ENCODE measurements at places on chromosomes 1 and 21.

GRCh38 chr1:24822887-24823286 is 77.6 kb downstream of the CLIC4 start:
- no peak for DNase-seq

- no peak for DNase-seq
Measured at GRCh38 chr1:50508040-50508586, 84.9 kb upstream of the DMRTA2 start.

DNA sequence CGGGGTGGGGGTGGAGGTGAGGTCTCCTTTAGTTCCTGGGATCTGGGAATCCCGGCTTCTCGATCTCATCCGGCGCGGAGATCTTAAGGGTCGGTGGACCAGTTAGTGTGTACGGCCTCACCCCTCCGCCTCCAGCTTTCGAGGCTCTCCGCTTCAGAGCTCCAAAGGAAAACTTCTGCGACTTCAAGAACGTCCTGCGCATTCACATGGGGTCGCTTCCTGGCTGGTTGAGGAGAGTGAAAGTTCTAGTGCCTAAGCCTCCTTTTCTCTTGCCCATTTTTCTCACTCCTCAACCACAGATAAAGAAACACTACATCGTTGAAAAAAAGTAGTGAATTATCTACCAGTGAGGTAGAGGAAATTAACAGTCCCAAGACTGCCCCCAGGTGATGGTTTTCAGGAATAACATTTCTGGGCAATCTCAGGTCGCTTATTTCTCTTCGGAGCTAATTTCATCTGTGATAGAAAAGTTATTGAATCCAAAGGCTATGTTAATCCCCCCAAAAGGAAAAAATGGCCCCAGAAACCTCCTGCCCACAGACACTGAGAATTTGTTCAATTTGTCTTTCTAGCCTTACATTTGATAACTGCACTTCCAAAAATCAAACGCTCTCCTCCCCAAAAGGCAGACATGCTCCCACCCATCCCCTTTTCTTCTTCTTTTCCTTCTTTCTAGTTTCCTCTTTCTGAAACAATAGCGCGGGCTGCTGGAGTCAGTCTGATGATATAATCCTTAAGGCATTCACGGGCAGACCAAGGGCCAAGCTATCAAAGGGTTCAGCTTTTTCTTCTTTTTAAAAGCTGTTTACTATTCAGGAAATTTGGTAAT is 20.6 kb upstream of the TBX15 start:
- DNase-seq = no peak

DNA sequence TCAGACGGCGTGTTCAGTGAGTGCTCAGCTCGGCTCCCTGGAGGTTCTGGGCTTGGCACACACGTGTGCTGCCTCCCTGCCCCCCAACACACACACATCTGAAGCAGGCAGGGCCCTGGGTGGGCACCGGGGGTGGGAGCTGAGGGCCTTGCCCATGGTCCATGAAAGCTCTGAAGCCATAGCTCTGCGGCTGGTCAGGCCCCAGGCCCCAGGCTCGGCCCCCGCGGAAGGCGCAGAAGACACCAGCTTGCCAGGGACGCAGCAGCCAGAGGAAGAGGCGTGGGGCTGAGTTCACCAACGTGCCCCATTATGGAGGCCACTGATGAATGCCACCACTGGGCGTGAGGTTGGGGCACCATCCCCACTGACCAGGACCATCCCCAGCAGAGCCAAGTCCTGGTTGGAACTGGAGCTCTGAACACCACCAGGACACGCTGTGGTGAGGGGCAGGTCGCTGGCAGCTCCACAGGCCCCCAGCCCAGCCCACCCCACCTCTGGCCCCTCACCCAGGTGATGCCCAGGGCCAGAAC is 4.2 kb downstream of the AURKAIP1 start:
- DNase-seq = no peak

GRCh38 chr1:179821524-179821923 is 56.1 kb downstream of the TOR1AIP2 start:
- no peak for DNase-seq

- DNase-seq = no peak
Measured at GRCh38 chr1:111937147-111937725, 52.2 kb downstream of the KCND3 start.

DNA sequence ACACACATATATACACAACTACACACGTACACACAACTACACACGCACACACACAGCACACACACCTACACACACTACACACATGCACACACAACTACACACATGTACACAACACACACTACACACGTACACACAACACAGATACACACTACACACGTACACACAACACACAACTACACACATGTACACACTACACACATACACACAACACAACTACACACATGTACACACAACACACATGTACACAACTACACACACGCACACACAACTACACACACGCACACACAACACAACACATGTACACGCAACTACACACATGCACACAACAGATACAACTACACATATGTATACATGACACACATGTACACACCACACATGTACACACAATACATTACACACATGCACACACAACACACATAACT is 318.1 kb downstream of the CAMTA1 start:
- DNase-seq = no peak

DNA sequence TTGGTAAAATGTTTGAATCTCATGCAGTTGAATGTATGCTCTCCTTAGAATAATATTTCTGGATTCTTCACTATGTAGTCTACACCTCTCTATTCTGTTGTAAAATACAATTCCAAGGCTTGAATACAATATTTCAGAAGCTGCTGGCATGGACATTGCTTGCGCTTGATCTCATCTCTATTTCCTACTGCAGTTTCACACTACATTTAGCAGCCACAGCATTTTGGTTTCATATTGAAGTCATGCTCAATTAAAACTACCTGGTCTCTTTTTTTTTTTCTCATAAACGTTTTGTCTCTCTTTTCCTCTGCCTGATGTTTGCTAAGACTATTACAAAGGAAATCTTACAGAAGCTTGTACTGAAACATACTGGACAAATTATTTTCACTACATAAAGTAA is 631.0 kb upstream of the TMPRSS15 start:
- no peak for DNase-seq

GRCh38 chr1:169931795-169932231 is 38.1 kb upstream of the SCYL3 start:
- no peak for DNase-seq

DNA sequence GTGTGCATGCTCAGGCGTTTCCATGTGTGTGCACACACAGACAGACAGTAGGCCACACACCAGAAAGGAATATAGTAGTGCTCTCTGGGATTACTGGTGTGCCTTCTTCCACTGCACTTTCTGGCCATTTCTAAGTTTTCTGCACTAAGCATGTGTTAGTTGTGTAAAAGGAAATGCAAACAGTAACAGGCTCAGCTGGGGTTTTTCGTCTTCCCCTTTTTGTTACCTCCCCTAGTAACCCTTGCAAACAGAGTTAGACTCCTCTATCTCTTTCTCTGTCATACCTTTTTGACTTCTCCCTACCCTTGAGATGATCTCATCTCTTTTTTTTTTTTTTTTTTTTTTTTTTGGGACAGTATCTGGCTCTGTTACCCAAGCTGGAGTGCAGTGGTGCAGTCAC is 196.3 kb downstream of the SDCCAG8 start:
- DNase-seq = no peak

DNA sequence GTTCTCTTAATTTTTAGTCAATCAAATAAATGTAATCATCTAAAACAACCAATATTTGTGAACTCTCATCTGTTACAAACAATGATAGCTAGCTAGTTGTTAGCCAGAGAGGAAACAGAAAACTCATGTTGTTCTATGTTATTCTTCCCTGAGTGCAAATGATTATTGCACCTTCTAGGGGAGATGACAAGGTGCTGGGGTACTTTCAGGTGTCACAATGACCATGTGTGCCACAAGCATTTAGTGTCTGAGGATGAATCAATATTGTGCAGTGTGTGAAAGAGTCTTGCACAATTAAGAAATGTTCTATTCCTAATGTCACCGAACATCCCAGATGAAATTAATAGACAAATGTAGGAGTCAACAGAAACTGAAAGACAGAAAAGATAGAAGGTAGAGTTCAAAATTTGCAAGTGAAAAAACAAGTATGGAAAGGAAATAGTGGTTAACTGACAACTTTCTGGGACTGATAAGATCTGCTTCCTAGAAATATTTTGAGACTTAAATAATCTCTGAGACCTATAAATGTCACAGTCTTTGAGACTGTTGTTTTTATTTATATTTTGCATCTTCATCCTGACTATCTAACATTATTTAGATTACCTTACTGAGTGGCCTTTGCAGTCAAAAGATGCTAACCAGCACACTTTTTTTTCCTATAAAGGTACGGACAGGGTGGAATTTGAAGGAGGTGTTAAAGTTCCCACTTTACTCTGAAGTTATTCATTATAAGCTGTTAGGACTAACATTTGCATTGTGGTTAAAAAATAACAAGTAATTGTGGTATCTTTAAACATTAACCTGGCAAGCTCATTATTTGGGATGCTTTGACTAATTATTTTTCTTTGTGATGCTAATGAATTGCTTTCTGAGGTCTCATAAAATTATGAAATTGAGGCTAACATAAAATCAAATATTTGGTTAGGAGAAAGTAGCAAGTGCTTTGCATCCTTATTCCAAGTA is 21.6 kb upstream of the DPYD start:
- DNase-seq = no peak

DNA sequence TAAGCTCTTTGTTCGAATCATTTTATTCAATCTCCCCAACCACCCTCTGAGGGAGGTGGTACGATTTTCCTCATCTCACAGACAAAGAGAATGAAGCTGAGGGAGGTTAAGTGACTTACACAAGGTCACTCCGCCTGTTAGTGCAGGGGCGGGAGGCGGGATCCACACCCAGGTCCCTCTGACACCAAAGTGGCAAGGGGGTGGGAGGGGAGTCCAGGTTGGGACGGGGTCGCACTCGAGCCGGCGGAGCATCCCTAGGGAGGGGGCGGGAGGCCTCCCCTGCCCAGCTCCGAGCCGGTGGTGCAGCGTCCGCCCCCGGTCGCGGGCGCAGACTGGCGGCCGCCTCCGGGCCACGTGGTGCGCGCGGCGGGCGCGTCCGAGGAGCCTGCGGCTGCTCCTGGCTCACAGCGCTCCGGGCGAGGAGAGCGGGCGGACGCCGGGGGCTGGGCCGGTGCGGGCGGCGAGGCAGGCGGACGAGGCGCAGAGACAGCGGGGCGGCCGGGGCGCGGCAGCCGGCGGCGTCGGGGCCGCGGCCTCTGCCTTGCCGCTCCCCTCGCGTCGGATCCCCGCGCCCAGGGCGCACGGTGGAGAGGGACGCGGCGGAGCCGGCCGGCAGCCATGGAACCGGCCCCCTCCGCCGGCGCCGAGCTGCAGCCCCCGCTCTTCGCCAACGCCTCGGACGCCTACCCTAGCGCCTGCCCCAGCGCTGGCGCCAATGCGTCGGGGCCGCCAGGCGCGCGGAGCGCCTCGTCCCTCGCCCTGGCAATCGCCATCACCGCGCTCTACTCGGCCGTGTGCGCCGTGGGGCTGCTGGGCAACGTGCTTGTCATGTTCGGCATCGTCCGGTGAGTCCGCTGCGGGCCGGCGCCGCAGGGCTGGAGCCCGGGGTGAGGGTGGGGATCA is at the start of gene OPRD1:
OPRD1 (plus strand) TSS at position 405 of the 903 bp plus-strand sequence; CDS start at position 619, 214 bp downstream.
- no peak for DNase-seq

- DNase-seq = no peak
Measured at GRCh38 chr21:21345296-21345695, 347.1 kb downstream of the NCAM2 start.

All from CD4-positive, alpha-beta T cell treated with Interleukin-6 for 4 hours (primary cell).